Glomerular endothelial cell (primary cell): ENCODE measurements at places on chromosomes 3 and 15. TPM values are rescaled to one million over a fixed set of nuclear protein-coding genes. Genes with fewer than 3 reads are reported as not detected.

The C2CD4A gene
- 0.05 and 1.1 TPM in 2 replicates for total RNA-seq

The TM4SF18 gene
- total RNA-seq = 148 and 184 TPM in 2 replicates

DNA sequence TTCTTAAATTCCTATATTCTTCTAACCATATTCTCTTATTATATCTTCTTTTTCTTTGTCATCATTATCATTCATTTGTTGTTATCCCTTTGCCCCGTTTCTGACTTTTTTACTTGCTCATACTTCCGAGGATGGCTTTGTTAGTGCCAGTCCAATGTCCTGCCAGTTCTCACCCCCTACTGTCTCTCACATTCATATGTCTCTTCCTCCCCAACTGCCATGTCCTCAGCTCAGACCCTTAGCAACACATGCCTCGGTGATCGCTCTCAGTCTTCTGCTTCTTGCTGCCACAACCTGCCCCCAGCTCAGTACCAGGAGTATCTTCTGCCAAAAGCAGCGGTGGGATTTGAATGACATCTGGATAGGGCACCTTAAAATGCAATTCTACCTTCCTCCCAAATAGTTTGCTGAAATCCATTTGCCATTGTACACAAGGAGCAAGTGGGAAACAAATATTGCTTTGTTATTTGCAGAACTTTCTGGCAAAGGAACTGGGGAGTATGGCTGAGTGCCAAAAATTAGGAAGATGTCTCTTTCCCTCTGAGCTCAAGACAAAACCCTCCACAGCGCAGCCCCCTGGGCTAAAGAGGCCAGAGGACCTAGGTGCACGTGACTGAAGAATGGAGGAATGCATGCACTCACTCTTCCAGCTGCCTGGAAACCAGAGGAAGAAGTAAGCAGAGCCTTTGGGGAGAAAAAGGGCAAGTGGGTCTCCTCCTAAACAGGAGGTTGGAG, 57.7 kb upstream of the CTNNB1 start:
- no peak for DNase-seq

GRCh38 chr3:14804835-14805780, 13.7 kb upstream of the FGD5 start:
- DNase-seq = no peak

DNA sequence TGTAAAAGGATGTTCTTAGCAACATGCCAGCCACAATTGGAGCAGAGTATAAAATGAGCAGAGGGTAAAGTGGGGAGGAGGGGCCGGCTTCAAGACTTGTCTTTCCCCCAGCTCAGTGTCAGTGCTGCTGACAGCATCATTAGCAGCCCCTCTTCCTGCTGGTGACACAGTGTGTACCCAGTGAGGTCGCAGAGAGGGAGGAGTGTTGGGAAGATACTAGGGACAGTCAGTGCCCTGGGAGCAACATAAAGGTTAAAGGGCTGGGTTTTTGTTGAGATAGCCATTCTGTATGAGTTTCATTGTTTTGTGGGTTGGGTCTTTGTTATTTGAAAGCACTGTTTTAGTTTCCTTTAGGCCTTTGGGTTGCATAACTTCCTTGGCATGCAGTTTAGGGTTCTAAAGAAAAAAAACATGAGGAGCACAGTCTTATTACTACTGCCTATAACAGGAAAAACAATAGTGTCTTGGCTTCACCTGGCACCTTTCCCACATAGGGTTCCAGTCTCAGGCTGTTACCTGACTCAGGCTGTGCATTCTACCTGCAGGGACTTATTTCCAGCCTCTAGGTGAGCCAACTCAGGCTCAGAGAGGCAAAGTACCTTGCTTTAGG, 94.1 kb upstream of the SKOR1 start:
- DNase-seq = no peak

- no peak for DNase-seq
Measured at GRCh38 chr15:67937153-67937761, 97.4 kb upstream of the RNU6-1 start.

- DNase-seq = no peak
Measured at GRCh38 chr3:106247902-106248684, 379.3 kb upstream of the CBLB start.

The SCAANT1 gene
- not detected in 2 replicates for total RNA-seq

GRCh38 chr3:160005004-160005403, 16.4 kb downstream of the IL12A start:
- no peak for DNase-seq

DNA sequence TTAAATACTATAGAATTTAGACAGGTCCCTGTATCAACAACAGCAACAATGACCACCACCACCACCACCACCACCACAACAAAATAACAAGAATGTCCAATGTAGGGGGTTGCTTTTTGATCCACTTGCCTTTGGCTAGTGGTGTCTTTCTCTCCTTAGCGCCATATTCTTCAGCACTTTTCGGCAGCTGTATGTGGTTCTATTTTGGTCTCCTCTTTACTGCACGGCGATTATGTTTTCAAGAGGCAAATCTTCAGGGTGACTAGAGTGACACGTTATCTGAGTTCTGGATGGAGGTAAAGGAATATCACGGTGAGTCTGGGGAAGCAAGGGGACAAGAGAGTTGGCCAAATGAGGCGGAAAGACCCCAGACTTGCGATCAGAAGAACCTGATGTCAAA, 56.1 kb downstream of the ST6GAL1 start:
- no peak for DNase-seq

DNA sequence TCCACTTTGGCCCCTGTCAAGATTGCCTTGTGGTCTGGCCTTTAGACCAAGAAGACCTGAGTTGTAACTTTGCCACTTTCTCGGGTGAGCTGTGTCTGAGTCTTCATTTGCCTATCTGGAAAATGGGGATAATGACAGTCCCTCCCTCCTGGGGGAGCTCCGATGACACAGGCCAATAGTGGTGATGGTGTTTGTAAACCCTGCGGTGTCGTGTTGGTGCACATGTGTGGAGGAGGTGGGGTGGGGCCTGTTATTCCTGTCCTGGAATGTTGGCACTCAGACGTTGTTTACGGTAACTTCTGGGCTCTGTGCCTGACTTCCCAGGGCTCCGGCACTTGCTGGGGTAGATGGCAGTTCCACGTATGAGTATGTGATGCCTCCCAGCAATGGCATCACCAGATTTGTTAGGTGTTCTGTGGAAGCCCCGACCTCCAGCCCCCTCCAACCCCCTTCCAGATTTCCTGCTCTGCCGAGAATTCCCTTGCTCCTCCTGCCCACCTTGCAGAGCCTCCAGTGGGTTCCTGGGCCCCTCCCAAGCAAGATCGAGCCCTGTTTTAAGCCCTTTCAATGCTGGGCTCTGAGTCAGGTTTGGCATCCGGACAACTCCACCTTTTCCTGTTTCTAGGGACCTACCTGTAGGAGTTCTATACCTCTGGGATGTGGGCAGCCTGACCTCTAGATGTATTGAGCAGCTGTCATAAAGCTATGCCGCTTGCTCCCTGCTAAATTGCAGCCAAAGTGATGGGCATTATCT, 31.4 kb downstream of the HRH1 start:
- DNase-seq = peak; percentile 71

DNA sequence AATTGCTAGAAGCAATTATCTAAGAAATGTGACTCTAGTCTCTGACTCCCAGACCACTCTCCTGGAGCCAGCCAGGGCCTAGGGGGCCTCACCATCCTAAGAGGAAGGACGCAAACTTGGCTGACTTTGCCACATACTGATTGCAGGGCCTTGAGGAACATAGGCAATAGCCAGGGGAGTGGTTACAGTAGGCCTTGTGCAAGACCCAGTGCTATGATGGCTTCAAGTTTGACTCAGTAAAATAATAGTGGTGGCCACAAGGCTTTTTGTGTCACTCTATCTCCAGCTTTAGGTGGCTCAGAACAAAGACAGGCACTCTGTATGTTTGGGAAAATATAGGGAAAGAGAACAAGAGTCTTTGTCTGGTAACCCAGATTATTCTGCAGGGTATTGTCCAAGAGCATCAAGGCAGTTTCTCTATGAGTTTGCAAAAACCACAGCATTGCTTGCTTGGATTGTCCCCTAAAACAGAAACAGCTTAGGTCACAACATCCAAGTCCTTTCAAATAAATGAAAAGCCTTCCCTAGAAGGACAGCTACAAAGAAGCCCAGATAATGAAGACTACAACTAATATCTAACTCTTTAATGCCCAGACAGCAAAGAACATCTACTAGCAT, 631.5 kb downstream of the PYDC2 start:
- no peak for DNase-seq

The BCL6 gene
- 11.2 and 14.1 TPM in 2 replicates for total RNA-seq

- DNase-seq = no peak
Measured at GRCh38 chr15:31101262-31102038, at the start of gene TRPM1. Gene TRPM1, minus strand, starts transcription at chr15:31101725. Its CDS starts 20,370 bp downstream, at chr15:31081355.

DNA sequence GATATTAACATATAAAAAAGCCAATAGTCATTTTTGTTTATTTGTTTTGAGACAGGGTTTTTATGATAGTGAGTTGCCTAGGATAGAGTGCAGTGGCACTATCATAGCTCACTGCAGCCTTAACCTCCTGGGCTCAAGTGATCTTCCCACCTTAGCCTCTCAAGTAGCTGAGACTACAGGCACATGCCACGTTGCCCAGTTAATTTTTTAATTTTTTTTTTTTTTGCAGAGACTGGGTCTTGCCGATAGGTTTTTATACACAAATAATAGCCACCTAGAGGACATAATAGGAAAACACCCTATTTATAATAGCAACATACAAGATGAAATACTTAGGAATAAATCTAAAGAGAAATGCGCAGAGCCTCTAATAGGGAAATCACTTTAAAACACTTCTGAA, 13.3 kb downstream of the EIF3J start:
- peak; percentile 31 for DNase-seq

- no peak for DNase-seq
Measured at GRCh38 chr3:76502076-76502475, 537.8 kb upstream of the ROBO2 start.

DNA sequence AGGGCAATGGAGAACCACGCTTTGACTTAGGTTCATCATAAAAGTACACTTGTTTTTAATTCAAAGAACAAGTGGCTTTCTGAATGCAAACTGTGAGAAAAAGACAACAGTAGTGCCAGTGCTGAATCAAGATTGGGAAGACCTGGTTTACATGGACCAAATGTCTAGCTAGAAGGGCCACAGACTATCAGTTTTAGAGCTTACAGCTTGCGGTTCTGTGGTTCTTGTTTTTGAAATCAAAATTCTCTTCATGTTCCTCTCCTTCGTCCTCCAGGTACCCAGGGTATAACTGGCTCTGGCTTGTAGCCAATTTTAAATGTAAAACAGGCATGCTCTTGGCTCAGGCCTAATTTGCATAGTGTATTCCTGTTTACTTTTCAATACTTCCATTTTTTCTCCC, 124.6 kb downstream of the TGFBR2 start:
- DNase-seq = no peak

DNA sequence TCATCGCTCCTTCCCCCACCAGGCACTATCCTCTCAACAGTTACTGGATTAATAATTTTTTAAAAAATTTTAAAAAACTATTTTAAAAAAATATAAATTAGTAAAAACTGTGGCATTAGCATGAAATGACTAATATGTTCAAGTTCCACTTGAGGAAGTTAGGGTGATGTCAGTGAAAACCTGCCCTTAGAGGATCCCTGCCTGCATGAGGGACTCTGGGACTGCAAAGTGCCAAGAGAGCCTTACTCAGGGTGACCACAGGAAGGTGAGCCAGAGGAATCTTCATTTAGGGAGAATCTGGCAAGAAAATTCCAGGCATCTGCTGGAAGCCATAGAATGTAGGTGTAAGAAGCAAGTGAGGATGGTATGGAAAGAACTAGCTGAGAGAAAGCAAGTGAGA, 157.7 kb upstream of the BCL6 start:
- no peak for DNase-seq

DNA sequence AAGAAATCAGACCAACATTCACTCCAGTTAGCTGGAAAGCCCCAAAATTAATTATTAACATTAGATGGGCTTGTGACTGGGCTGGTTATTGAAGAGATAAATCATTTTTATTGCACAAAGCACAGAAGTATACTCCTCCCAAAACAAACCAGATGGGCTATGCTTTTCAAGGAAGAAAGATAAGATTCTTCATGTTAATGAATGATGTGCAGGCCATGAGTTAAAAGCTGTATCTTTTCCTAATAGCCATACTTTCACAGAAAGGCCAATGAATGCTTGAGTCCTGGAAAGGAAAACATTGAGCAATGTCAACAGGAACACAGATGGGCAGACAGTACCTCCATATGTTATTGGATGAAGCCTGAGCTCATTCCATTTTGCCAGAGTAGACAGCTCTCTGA, 55.4 kb downstream of the OCA2 start:
- DNase-seq = no peak

GRCh38 chr15:43025150-43025549, 80.7 kb downstream of the UBR1 start:
- DNase-seq = no peak

DNA sequence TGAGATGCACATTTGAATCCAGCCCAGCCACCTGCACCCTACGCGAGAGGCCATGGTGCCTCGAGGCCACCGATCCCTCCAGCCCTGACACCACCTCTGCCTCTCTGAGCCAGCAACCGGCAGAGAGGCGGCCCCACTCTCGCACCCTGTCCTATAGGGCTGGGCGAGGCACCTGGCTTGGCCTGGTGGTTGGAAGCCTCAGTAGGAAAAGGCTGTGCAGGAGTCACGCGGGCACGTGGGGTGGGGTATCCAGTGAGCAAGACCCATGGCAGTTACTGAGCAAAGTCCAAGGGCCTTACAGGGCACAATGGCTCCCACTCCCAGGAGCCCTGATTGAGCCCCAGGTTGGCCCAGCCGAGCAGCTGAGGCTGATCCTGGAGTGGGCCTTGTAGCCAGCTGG, 12.4 kb upstream of the DUSP7 start:
- no peak for DNase-seq

- DNase-seq = no peak
Measured at GRCh38 chr3:157926822-157927221, 179.4 kb downstream of the SHOX2 start.

- no peak for DNase-seq
Measured at GRCh38 chr3:158528076-158528674, 42.8 kb upstream of the MLF1 start.

The ROPN1 gene
- total RNA-seq = not detected in 2 replicates

DNA sequence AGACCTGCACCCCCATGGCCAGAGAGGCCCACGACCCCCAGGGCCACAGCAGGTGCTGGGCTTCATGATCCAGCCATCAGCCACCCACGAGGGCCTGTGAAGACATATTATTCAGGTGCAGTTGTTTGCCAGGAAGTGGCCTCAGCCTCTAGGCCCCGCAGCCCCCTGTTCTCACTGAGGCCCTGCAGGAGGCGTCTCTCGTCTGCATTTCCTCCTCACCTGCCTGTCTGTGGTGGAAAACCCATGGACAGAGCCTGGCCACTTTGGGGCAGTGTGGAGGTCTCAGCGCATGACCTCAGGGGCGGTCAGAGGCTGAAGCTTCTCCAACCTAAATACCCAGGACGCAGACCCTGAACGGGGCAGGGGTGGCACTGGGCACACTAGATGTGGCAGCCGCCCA, 18.6 kb downstream of the UROC1 start:
- no peak for DNase-seq

The MAPKBP1 gene
- 21.4 and 27.4 TPM in 2 replicates for total RNA-seq

The FGD5 gene
- total RNA-seq = 72.1 and 109 TPM in 2 replicates

The TMEM87A gene
- total RNA-seq = 25.8 and 27.7 TPM in 2 replicates

The MEIS2 gene
- 103 and 119 TPM in 2 replicates for total RNA-seq

- no peak for DNase-seq
Measured at GRCh38 chr15:98827217-98827616, 178.9 kb downstream of the IGF1R start.

DNA sequence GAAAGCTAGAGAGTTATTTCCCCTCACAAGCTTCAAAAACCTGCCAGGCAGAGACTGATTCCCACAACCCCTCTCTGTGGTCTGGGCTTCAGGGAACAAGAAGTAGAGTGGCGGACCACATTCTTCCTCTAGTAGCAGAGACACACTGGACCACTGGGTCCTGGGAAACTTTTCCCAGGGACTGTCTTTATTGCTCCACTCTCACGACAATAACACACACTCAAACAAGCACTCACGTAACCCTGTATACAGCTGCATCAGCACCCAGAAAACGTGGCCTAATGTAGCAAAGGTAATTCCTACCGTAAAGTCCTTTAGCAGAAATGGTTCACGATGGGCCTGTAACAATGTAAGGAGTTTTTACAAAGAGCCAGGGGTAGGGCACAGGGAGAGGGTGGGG, 27.6 kb downstream of the CPOX start:
- DNase-seq = no peak
